ENCODE measurements at places on chromosomes 7 and 10.

GRCh38 chr7:88191911-88192310, 27.9 kb downstream of the SRI start:
- DNase-seq, result no peak

- no peak for DNase-seq
Measured at GRCh38 chr7:156279635-156280034, 360.9 kb upstream of the RNF32 start.

DNA sequence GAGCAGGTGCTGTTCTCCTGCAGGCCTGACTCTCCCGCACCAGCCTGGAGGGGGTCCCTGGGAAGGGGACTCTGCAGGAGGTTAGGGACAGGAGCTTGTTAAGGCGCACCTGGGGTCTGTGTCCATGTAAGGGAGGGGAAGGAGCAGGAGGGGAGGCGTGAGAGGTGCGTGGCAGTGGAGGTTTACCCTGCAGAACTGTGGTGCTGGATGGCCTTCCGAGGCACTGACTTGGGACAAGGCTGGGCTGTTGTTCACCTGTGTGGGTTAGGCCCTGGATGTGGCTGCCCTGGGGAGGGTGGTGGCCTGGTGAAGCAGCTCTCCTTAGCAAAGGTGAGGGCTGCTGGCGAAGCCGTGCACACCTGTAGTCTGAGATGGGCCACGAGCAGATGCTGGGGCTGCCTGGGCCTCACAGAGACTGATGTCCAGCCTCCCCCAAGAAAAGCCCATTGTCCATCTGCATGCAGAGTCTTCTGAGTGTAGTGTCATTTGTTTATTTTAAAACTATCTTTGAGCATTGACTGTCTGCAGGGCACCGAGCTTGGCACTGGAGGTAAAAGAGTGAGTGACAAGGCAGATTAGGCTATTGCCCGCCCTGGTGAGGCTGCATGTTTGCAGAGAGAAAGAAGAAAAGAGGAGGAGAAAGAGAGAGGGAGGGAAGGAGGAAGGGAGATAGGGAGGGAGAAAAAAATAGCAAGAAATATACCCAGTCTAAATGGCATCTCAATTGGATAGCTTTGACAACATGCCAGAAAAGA, 225.3 kb downstream of the GLRX3 start:
- DNase-seq, result no peak

- no peak for DNase-seq
Measured at GRCh38 chr10:5550621-5551530, 26.1 kb downstream of the CALML3 start.

GRCh38 chr7:5477723-5478531, 54.3 kb upstream of the TNRC18 start:
- DNase-seq, result no peak

- no peak for DNase-seq
Measured at GRCh38 chr7:47361746-47362215, 220.1 kb downstream of the TNS3 start.

DNA sequence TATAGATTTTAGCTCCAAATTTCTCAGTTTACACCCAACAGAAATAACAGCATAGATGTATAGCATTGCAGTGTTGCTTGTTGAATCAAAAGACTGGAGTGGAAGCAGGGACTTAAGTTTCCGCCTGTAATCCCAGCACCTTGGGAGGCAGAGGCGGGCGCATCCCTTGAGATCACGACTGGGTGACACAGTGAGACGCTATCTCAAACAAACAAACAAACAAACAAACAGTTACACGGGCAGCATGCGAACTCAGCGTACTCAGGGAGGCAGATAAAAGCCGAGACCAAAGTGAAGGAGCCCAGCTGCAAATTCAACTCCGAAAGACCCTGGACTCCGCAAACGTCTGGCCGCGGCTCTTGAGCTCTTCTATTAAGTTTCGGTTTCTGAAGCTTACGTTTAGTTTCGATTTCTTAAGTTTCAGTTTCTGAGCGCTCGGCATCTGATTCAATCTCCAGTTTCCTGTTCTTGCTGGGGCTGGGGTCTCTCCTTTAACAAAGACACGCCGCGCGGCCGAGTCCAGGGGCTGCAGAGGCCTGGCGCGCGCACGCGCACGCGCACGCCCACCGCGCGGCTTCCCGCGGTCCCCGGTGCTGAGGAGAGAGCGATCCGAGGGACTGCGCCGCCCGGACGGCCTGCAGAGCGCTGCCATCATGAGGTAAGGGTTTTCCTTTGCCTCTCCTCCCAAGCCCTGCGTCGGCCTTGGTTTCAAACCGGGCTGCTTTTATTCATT, at the start of gene IFIT5:
Gene IFIT5, plus strand, starts transcription at position 423 of the 733 bp plus-strand sequence. Its CDS starts 231 bp downstream, at position 654.
- peak; percentile 47 for DNase-seq

DNA sequence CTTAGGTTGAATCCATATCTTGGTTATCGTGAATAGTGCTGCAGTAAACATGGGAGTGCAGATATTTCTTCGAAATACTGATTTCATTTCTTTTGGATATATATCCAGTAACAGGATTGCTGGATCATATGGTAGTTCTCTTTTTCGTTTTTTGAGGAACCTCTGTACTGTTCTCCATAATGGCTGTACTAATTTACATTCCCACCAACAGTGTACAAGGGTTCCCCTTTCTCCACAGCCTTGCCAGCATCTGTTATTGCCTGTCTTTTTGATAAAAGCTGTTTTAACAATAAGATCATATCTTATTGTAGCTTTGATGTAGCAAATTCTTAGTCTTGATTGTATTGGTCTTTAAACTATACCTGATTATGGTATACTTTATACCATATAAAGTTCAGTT, 45.3 kb downstream of the ZNRF2 start:
- no peak for DNase-seq

- DNase-seq, result no peak
Measured at GRCh38 chr10:32245760-32246159, 101.2 kb downstream of the EPC1 start.

- no peak for DNase-seq
Measured at GRCh38 chr10:30098629-30099028, 39.2 kb upstream of the JCAD start.

DNA sequence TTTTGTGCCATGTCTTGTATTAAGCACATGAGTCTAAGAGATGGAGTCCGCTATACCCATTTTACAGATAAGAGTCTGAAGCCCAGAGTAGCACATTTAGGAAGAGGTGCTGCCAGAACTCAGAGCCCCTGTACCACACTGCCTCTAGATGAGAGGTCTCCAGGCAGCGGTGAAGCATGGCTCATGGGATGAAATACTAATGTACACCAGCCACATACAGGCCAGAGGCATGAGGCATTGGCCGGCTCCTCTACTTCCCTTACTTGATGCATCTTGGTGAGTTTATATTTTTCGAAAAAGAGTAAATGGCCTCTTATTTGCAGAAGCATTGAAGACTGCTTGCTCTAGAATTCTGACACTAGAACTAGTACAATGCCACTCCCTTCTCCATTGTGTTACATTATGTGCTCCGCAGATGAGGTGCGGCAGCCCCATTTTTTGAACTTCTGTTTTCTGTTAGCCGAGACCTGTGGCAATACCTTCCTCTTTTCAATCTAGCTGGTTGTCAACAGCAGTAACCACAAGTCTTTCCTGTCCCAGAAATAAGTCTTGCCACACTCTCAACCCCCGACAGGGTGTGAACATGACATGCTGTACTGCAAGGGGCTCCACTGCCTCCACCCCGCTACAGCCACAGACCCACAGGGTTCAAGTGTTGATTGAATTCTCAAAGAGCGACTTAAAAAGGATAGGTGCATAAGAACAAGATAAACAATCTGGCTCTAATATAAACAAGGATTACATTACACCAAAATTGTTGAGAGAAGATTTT, 145.3 kb downstream of the CELF2 start:
- peak; percentile 37 for DNase-seq

DNA sequence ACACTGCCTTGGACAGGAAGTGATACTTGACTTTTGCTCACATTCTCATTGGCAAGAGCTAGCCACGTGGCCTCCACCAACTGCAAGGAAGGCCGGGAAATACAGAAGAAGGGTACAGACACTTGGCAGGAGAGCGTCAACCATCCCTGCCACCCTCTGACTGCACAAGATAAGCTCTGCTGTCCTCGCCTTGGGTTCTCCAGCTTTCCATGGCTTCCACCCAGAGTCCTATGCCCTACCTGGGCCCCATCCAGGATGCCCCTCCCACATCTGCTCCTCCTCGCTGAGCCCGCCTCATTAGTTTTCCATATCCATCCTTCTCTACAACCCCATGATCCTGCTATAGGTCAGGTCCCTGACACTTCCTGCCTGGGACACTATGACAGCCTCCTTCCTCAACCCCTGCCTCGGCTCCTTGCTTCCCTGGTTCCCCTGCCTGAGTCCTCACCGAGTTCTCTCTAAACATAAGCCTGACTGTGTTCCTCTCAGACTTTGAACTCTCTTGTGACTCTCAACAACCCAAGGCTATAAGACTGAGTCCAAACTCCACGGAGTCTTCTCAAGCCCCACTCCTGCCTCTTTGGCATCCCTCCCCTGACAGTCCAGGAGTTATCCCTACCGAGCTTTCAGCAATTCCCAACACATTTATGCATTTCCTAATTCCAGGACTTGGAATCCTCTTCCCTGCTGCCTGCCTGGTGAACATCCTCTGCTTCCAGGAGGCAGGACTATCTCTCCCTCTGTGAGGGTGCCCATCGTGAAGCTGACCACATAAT, 23.2 kb upstream of the GDF10 start:
- no peak for DNase-seq

Measured in stimulated activated CD4-positive, alpha-beta T cell treated with anti-CD3 and anti-CD28 coated beads, Interleukin-4, amount 100 ng/mL, for 4 hours (primary cell).